ENCODE measurements at places on chromosomes 7 and 10.

GRCh38 chr10:97788552-97789442 is 17.0 kb upstream of the SFRP5 start:
- no peak for DNase-seq

- peak; percentile 13 for DNase-seq
Observed at GRCh38 chr7:50533866-50534265, 31.3 kb downstream of the DDC start.

DNA sequence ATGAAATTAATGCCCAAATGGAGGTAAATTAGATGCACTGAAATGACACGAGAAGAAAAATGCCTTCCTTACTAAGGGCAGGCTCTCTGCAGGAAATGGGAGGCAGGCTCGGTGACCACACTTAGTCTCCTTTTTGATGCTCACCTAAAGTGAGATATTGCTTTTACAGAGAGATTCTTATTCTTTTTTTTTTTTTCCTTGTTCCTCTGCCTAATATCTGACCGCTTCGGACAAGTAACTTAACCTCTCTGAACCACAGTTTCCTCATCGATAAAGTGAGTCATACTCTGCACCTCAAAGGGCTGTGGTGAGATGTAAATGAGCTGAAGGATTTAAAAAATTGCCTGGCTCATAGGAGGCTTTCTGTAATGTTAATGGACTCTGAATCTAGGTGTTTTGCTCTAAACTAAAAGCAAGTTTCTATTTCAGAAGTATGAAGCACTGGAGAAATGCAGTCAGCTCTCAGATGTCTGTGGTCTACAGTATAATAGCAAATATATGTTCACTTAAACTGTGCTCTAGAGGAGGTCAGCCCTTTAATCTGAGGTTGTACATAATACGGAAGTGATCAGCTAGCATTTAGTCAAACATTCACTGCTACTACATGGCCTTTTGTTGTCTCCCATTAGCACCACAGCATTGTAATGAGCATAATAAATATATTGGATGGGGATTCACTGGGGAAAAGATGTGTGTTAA is 23.2 kb downstream of the NKX2-3 start:
- DNase-seq, result peak; percentile 19

GRCh38 chr10:77160679-77161078 is 476.9 kb downstream of the KCNMA1 start:
- DNase-seq, result peak; percentile 98

DNA sequence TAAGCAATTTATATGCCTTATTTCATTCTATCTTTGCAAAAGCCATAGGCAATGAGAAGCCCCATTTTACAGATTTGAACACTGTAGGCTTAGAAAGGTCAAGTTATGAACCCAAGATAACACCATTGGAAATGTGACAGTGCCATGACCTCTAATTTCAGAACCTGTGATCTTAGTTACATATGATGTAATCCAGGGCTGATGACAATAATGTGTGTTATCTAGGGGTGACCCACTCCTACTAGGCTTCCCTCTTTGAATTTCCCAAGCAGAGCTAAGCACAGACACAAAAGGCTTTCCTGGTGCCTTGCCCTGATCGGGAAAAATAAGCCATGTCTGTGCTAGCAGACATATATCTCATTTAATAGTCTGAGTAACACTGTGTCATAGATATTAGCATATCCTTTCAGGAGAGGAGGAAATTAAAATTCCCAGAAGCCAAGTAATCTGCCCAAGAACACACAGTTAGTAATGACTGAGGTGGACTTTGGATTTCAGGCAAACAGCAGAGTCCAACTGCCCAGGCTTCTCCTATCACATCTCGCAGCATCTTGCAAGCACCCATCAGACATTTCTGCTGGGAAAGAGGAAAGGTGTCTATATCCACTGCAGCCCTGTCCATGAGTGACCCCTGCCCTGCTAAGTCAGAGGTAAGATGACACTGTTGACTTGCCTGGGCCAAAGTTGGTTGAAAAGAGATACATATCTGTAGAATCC is 2.8 kb upstream of the TECTB start:
- DNase-seq, result peak; percentile 29

- no peak for DNase-seq
Observed at GRCh38 chr10:71627956-71628355, 91.6 kb downstream of the C10orf105 start.

DNA sequence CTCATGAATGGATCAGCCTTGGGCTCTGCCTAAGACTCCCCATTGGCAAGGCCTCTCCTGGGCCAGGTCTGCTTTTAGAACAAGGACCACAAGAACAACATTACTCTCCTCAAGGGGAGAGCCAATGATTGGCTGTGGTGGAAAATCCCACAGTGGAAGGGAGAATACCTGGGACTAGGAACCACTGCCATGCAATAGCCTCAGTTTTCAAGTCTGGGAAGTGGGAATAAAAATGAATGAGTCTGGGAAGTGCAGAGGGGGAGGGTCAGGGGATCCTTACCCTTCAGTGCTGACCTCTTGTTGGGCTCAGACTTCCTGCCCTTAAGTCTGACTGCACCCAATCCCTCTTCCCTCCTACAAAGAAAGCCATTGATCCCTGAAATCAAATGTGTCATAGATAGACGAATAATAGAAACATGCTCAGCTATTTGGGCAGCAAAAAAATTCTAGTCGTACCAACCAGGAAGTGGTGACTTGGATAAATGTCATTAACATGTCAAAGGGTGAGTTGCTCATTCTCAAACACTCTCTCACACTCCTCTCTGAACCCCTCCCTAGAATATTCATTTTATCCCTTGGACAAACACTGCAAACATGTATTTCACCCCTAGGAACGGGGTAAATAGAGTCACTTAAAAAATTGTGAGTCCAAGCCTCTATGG is 123.6 kb downstream of the SH3PXD2A start:
- no peak for DNase-seq

DNA sequence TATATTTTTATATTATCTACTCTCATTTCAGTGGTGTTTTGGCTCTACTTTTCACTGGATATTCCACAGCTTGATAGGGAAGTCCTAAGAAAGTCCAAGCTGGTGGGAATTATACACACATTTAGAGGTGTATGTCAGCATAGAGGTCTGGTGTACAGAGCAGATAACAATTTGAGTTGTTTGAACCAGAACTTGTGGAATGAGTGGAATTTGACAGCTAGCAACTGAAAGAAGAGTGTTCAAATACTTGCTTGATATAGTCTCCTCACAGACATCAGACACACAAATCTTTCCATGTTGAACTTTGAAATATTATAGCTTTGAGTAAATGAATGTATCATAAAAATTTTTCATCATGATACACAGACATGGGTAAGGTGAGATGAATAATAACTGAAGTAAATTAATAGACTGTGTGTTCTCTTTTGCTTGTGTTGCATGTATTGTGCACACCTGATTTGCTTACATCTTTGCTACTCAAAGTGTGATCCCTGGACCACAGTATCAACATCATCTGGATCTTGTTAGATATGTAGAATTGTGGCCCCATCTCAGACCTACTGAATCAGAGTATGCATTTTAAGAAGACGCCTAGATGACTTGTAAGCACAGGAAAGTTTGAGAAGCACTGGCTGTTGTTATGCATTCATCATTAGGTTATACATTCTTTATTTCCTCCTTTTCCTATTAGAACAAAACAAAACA is 91.5 kb downstream of the ABCA13 start:
- DNase-seq, result no peak

DNA sequence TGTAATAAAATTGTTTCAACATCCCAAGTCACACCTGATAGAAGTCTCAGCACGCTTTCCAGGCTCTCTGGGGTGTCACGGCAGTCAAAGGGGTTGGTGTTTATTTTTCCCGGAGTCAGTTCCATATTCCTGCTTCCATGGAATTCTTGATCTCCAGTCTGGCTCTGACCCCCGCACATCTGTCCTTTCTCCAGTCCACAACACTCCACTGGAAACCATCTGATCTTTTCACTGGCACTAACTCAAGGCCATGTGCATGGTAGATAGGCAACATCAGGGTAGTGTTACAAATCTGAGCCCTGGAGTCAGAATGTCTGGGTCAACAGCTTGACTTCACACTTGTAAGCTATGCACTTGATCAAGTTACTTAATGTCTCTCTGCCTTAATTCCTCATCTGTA is 176.2 kb downstream of the WDR11 start:
- no peak for DNase-seq

DNA sequence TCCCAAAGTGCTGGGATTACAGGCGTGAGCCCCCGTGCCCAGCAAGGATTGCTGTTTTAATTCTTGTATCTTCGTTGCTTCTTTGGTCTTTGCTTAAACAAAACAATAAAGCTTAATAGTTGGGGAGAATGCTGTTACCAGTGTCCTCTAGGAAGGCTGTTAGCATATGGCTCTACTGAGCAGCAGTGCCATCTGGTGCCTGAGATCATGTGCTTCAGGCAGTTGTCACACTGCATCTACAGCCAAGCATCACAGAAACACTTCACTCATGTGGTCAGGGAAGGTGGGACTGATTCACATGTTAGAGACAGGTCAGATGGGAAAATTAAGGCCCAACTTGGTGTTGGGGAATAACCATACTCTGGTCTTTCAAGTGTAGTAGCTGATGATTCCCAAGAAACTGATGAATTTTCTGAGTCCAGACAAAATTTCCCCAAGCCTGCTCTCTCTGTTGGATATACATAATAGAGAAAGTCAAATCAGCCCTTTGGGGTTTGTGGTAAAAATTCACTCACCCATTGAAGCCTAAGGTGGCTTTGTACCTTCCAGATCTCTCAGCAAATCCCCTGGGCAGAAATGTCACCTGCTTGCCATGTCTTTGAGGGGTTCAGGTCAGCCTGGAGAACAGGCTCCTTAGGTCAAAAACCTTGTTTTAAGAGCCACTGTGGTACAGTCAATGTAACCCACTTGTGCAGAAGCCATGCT is 28.4 kb downstream of the UBE2D4 start:
- DNase-seq, result peak; percentile 71

DNA sequence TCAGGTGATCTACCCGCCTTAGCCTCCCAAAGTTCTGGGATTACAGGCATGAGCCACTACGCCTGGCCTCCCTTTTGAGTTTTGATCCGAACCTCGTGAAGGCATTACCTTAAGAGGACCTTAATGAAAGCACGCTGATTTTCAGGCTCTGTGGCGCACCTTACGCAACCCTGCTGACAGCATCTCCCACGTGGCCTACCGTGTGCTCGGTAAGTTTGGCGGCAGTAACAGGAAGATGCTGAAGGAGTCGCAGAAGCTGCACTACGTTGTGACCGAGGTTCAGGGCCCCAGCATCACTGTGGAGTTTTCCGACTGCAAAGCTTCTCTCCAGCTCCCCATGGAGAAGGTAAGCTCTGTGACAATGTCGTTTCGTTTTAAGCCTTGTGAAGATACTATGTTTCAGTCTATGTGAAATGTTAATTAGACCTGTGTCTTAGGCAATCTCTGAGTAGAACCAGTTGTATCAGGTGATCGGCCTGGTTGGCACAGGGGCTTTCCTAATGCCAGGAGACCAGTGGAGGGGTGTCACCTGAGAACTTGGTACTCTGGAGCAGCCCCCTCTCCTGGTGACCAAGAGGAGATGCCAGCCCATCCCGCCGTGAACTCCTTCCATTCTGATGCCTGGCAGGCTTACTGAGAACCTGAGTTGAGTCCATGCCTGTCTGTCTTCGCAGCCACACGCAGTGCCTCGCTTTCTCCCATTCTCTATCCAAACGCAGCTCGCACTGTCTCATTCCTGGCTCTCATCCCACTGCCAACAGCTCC is 43.5 kb downstream of the TRRAP start:
- peak; percentile 10 for DNase-seq

DNA sequence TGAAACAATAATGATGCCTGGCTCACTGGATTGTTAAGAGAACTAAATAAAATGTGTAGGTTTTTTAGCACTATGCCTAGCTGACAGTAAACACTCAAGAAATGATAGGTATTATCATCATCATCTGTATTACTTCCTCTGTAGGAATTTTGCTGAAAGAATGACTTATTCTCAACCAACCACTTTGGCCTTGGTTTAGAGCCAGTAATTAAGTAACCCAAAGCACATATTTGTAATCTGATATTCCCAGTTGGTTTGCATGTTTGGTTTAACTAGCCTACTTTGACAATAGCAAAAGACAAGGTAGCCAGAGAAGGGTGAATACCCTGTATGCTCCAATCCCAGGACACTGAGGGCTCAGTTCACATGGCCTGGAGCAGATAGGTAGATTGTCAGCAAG is 34.4 kb downstream of the BCAP29 start:
- peak; percentile 89 for DNase-seq

GRCh38 chr10:22823109-22823508 is 104.7 kb upstream of the ARMC3 start:
- peak; percentile 93 for DNase-seq

DNA sequence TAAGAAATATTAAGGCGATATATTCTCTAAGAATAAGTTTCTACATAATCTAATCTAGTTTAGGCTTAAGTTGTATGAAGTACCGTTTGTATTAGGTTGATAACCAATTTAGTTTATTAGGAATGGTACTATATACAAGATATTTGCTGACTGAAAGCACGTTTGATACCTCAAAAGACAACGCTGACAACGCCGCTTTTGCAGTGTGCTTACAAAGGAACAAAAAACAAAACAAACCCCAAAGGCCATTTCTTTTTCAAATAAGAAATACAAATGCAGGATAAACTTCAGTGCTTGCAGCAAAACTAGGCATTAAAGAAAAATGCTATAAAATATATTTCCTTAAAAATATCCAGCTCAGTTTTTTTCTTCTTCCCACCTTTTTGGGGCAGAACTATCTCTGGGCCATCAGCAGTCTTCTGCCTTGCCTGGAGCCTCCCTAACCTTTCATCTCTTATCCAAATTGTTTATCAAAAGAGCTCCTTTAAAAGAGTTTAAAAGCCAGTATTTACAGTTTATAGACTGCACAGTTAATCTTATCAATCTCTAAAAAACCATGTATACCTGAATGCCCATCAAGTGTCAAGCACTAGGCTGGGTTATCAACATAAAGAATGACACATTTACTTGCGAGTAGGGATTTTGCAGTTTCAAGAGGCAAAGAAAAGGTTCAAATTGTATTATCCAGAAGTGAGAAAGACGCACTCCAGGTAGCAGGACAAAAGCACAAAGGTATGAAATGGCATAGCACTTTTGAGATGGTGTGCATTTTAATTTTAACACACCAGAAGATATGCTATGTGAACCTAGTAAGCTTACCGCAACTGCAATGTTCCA is 4.1 kb upstream of the KMT2E start:
- DNase-seq, result no peak

DNA sequence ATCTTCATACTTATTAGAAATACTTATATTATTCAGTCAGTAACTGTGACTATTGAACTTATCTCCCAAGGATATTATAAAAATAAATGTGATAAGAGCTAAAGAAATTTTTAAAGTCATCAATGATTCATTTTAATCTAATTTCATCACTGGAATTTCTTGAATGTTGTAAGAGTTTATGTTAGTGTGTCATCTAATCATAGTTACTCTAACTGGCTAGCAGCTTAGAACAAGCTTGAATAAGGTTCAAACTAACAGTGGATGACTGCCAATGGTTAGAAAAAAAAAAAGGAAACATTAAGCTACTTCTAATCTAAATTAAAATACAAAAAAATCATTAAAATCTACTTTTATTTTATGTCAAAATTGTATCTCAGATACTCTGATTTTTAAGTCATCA is 1066.3 kb downstream of the CNTNAP2 start:
- DNase-seq, result no peak

- DNase-seq, result no peak
Observed at GRCh38 chr7:121276313-121276712, 52.5 kb upstream of the WNT16 start.

Measured in fibroblast of mammary gland (primary cell).